RPMI7951 (cell line): ENCODE measurements at places on chromosomes 13 and 19.

- no peak for DNase-seq
Observed at GRCh38 chr13:109212650-109213049, 573.7 kb downstream of the IRS2 start.

- no peak for DNase-seq
Observed at GRCh38 chr13:71249011-71249410, 618.0 kb downstream of the DACH1 start.

- peak; percentile 97 for DNase-seq
Observed at GRCh38 chr19:12791345-12792050, at the start of gene JUNB. Gene JUNB, plus strand, starts transcription at chr19:12791486. Its CDS starts 286 bp downstream, at chr19:12791772.

GRCh38 chr13:50629966-50630365, 213.5 kb downstream of the DLEU7 start:
- DNase-seq, result no peak

GRCh38 chr13:31201341-31202031, 1.7 kb downstream of the B3GLCT start:
- DNase-seq, result peak; percentile 46
